ENCODE measurements at places on chromosomes 5 and 9.
A peak's percentile ranks its signal among the peaks of the same experiment; 100 is the strongest.

GRCh38 chr9:19460243-19460642 lies 51.4 kb downstream of the ACER2 start:
- peaks cover 13% of the 10 kb centered on the region for H3K4me1 ChIP-seq
- no peak overlapping the region for H3K27ac ChIP-seq
- H3K4me3 ChIP-seq, result no peak overlapping the region
- no peak for DNase-seq

GRCh38 chr9:75087289-75087823 lies 599 bp downstream of the NMRK1 start:
- peaks cover 52% of the 10 kb centered on the region for H3K4me1 ChIP-seq
- peak; percentile 63 for DNase-seq
- peak overlapping the region; percentile 88 for H3K4me3 ChIP-seq

DNA sequence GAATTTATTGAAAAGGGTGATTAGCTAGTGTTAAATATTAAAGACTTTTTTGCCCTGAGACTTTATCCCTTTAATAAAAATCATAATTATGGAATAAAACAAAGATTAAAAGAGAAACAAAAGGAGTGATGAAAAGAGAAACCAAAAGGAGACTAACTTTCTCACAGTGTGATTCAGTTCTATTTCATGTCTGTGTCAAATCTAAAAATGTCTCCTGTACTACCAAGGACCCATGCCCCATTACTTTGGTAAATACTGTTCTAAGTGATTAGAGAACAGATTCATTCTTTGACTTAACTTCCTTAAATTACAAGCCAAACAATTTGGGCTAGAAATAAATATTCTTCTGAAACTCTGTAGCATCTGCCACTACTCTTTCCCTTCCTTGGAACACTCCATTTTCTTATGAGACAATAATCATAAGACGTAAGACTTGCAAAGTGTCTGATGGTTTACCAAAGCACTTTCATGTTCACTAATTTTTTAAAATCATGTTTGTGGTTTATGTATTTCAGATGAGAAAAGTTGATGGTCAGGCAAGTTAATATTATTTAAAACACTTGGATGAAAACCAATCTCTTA lies 319.0 kb downstream of the EBF1 start:
- H3K27ac ChIP-seq, result no peak overlapping the region
- H3K4me1 ChIP-seq, result no peaks in the 10 kb centered on the region
- no peak for DNase-seq
- H3K4me3 ChIP-seq, result no peak overlapping the region

- peak; percentile 43 for DNase-seq
- no peaks in the 10 kb centered on the region for H3K36me3 ChIP-seq
- H3K4me3 ChIP-seq, result no peak overlapping the region
- peaks cover 26% of the 10 kb centered on the region for H3K4me1 ChIP-seq
- H3K27me3 ChIP-seq, result no peaks in the 10 kb centered on the region
Measured at GRCh38 chr5:132301344-132302271, 7.4 kb downstream of the SLC22A4 start.

DNA sequence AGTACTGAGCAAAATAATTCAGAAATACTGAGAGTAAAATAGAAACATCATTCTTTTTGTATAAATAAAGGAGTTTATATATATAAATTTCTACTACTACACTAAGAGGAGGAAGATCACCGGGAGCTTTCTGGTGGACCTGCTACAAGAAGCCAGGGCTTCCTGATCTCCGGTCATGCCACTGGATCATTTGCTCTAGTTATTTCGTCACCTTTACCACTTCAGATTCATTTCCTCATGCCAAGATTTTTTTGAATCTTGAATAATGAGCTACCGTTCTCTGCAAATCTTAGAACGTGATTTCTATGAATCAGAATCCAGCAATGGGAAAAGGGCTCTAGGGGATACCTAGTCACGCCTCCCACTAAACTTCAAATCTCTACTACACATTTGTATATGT lies 51.9 kb upstream of the TBC1D9B start:
- H3K4me1 ChIP-seq, result no peaks in the 10 kb centered on the region
- no peak for DNase-seq
- H3K27me3 ChIP-seq, result no peaks in the 10 kb centered on the region

DNA sequence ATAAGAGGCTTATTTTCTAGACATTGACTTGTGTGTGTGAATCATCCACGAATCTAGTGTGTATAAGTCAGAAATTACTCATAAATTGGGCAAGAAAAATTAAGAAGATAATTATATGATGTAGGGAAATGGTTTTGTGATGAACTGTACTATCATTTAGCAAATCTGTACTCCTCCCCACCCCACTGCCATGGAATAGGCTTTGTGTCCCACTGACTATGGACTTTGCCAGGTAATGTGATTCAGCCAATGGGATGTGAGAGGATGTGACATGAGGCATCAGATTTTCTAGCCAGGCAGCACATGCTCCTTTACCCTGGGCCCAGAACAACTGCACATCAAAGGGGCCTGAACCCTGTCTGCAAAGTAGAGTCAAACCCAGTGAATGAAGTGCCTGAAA lies 406.6 kb downstream of the CTNND2 start:
- no peaks in the 10 kb centered on the region for H3K36me3 ChIP-seq
- DNase-seq, result no peak
- H3K27me3 ChIP-seq, result no peaks in the 10 kb centered on the region
- H3K27ac ChIP-seq, result no peak overlapping the region
